ENCODE measurements at places on chromosomes 6 and 20.

DNA sequence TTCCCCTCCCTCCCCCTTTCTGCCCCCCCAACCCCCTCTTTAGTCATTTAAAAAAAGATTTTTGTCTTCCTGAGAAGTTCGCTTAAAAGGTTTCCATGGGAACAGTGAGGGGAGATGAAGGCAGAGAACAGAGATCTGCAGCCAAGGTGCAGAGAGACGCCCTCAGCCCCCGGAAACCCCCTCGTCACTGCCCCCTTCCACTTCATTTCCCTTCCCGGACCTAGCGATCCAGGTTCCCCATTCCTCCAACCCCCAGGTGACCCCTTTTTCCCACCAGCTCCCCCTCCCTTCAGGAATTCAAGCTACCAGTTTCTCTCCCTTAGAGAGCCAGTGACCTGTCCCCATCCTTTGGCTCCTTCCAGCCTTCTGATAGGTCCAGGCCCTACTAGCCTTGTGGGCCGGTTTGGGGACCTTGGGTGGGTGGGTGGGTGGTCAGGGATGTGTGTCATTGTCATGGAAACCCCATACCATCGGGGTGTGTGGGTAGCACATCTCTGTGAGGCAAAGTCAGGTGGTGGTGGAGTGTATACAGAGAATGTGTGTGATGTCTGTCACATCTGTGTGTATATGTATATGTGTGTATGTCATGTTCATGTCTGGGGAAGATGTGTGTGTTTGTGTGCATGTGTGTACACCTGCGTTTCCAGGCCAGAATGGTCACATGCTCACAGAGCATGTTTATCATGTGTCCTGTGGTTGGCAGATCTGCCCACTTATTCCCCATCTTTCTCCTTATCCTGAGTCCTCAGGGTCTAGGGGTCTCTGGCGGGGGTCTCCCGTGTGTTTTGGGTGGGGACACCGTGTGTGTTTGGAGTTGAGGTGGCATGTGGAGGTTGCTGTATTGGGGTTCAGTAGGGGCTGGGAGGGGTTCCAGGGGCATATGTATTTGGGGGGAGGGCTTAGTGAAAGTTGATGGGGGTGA lies 7.0 kb downstream of the SYNGAP1 start:
- H3K27ac ChIP-seq: peak overlapping the region; percentile 98
- peak overlapping the region; percentile 54 for H3K4me3 ChIP-seq
- H3K4me1 ChIP-seq: peaks cover 69% of the 10 kb centered on the region
- no peak for DNase-seq

- H3K36me3 ChIP-seq: no peaks in the 10 kb centered on the region
- peaks cover 6% of the 10 kb centered on the region for H3K4me1 ChIP-seq
- no peak for DNase-seq
- H3K4me3 ChIP-seq: no peak overlapping the region
These were observed 62.4 kb downstream of the AKAP7 start for GRCh38 chr6:131197716-131198115.

DNA sequence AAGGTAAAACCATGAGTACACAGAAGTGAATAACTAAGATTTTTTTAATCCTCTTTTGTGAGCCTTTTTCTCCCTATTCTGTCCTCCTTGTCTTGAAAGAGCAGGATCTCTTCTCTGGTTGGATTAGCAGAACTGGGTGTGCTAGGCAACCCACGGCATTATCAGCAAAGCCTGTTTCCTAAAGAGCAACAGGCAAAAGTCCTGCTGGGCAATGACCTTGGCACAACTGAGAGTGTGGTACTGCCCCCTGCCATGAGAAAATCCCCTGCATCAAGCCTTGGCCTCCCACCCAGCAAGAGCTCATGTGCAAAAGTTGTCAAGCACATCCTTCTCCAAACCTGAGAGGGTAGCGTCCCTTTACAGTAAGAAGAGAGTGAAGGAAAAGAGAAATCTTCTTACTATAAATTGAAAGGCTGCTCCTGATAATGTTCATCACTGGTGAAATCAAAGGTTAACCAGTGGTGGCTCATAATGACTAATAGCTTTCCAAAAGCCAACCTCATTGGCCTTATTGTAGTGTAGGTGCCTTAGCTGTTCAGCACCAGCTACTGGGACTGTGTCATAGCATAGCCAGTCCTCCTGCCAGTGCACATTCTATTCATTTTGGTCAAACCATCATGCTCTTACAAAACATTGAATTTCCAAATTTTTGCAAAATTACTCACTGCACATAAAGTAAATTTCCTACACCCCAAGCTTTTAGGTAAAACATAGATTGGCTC lies 17.1 kb downstream of the KIF6 start:
- no peak overlapping the region for H3K27ac ChIP-seq
- H3K36me3 ChIP-seq: no peaks in the 10 kb centered on the region
- no peaks in the 10 kb centered on the region for H3K4me1 ChIP-seq
- H3K4me3 ChIP-seq: no peak overlapping the region

- no peaks in the 10 kb centered on the region for H3K4me1 ChIP-seq
- H3K27me3 ChIP-seq: no peaks in the 10 kb centered on the region
- no peak overlapping the region for H3K4me3 ChIP-seq
- DNase-seq: peak; percentile 42
These were observed 172.1 kb upstream of the GGTLC1 start for GRCh38 chr20:24160563-24161281.

DNA sequence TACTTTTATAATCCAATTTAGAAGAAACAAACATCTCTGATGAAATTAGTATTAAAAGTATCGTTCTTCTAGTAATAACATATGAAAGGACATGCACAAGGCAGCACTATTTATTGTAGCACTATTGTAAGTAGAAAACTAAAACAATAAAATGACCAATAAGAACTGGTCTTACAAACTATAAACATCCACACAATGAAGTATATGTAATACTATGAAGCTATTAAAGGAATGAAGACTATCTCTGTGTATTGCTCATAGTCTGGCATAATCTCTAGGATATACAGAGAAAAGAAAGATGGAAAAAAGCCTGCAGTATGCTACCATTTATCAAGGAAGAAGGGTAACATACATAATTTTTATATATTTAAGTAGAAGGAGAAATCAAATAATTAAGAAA lies 16.7 kb downstream of the LCA5 start:
- no peak for DNase-seq
- no peak overlapping the region for H3K4me3 ChIP-seq
- no peaks in the 10 kb centered on the region for H3K4me1 ChIP-seq
- H3K27ac ChIP-seq: no peak overlapping the region
- H3K36me3 ChIP-seq: peaks cover 3% of the 10 kb centered on the region
- no peaks in the 10 kb centered on the region for H3K27me3 ChIP-seq

DNA sequence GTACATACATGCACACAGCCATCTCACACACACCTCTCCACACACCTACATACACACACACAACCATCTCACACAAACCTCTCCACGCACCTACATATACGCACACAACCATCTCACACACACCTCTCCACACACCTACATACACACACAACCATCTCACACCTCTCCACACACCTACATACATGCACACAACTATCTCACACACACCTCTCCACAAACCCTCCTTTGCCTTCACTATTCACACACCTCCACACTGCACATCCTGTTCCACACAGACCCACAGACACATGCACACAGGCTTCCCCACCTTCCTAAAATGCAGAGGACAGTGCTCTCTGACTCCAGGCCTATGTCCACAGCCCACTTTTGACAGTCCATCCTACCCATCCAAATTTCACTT lies 16.3 kb upstream of the NINL start:
- H3K36me3 ChIP-seq: no peaks in the 10 kb centered on the region
- H3K4me1 ChIP-seq: no peaks in the 10 kb centered on the region
- no peak overlapping the region for H3K27ac ChIP-seq
- no peaks in the 10 kb centered on the region for H3K27me3 ChIP-seq
- no peak overlapping the region for H3K4me3 ChIP-seq

DNA sequence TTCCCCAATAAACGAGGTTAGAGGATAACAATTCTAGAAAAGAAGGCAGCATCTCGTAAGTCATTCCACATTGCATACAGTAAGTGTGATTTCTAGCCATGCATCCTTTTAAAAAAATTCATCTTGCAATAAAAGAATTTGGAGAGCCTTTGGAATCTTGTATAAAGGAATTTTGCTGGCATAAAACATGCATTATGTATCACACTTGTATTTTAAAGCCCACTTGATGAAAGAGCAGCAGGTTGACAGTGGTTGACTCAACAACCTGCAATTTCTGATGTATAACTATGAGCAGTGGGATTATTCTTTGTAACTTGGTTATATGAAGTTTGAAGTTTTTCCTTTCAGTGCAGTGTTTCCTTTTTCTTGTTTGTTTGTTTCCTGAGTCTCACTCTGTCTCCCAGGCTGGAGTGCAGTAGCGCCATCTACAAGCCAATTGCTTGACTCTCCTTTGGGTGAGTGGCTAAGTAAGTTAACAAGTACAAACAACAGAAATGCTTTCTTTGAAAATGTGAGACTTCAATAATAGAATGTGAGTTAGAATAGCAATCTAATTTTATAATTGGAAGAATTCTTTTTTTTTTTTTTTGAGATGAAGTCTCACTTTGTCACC lies 39.9 kb downstream of the JARID2 start:
- H3K27ac ChIP-seq: no peak overlapping the region
- H3K27me3 ChIP-seq: no peaks in the 10 kb centered on the region
- H3K4me3 ChIP-seq: no peak overlapping the region
- no peaks in the 10 kb centered on the region for H3K36me3 ChIP-seq

Data from heart left ventricle (tissue), 16 donors.